CMK (cell line): ENCODE measurements at places on chromosomes 5 and 9.

GRCh38 chr5:13276156-13276555 is 668.3 kb downstream of the DNAH5 start:
- DNase-seq = no peak

GRCh38 chr9:36991516-36992134 is 42.4 kb downstream of the PAX5 start:
- DNase-seq = peak; percentile 58

- DNase-seq = no peak
These were observed 274.9 kb downstream of the ARHGAP26 start for GRCh38 chr5:143045062-143045461.

- DNase-seq = no peak
These were observed 79.0 kb upstream of the TRIM32 start for GRCh38 chr9:116608064-116608463.

DNA sequence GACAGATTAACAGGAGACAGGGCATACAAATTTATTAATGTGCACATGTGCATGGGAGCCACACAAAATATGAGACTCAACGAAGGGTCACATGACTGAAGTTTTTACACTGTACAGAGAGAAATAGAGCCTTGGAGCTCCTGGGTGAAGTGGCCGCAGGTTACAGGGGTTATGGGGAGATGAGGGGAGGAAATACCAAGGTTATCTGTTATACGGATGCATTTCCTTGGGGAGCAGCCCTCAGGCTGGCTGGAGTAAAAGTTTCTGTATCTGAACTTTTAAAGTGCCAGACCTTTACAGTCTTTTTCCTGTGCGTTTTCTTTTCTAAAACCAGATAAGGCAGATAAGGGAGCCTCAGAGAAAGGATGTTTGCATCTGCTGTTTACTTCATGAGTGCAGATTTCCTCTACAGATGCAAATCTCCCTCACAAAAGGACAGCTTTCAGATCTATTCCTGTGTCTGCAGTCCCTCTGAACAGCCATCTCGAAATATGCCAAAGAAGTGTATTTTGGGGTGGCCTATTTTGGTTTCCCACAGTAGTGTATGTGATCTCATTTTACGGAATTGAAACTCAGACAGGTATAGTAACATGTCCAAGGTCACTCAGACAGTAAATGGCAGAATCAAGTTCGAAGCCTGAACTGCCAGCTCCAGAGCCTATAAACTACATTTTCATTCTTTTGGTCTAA is 139.3 kb upstream of the FBXL17 start:
- no peak for DNase-seq

DNA sequence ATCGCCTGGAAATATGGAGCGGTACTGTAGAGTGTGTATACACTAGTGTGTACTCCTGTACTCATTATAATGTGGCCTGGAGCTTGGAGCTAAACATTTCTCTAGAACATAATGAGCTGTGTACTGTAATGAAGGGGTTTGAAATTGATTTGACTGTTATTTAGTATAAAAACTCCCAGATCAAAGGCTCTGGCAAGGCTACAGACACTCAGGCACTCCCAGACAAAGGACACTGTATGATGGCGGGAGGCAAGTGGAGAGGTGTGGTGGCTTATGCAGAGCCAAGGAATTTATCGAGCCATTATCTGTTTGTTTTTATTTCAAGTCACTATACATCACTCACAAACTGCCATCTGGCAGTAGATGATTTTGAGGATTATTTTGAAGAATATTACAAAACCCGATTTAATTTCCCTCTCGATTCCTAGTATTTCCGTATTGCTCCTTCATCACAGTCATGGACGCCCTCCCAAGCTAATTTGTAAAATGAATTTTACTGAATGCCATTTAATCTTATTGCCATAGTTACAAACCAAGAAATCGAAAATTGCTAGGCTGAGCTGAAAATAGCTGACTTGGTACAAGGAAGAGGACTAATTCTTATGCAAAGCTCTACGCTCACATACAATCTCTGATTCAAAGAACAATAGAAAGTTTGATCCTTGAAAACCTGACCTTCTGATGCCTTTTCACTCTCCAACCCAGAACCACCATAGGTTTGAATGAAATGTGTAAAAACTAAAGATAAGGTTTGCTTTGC is 240.2 kb upstream of the SEMA6A start:
- DNase-seq = no peak

GRCh38 chr9:571066-571465 is 270.4 kb upstream of the DMRT1 start:
- no peak for DNase-seq

DNA sequence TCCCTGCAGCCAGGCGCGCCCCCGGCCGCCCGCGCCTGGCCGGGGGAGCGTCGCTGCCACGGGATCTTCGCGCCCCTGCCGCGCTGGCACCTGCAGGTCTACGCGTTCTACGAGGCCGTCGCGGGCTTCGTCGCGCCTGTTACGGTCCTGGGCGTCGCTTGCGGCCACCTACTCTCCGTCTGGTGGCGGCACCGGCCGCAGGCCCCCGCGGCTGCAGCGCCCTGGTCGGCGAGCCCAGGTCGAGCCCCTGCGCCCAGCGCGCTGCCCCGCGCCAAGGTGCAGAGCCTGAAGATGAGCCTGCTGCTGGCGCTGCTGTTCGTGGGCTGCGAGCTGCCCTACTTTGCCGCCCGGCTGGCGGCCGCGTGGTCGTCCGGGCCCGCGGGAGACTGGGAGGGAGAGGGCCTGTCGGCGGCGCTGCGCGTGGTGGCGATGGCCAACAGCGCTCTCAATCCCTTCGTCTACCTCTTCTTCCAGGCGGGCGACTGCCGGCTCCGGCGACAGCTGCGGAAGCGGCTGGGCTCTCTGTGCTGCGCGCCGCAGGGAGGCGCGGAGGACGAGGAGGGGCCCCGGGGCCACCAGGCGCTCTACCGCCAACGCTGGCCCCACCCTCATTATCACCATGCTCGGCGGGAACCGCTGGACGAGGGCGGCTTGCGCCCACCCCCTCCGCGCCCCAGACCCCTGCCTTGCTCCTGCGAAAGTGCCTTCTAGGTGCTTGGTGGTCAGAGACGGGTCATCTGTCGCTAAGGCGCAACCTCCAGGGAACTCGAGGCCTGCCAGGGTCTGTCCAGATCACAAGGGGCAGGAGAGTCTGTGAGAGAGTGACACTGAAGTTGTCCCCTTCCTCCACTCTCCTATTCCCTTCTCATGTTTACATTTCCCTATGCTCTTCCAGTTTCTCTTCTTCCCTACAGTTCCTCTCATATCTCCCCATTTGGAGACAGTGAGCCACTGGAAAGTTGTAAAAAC is 1.3 kb downstream of the GPR150 start:
- DNase-seq = no peak

GRCh38 chr5:68502531-68502930 is 287.0 kb downstream of the PIK3R1 start:
- no peak for DNase-seq

- DNase-seq = no peak
These were observed 141.7 kb downstream of the BARX1 start for GRCh38 chr9:93813221-93814076.

- DNase-seq = no peak
These were observed 282.4 kb downstream of the EFNA5 start for GRCh38 chr5:107388141-107388861.

DNA sequence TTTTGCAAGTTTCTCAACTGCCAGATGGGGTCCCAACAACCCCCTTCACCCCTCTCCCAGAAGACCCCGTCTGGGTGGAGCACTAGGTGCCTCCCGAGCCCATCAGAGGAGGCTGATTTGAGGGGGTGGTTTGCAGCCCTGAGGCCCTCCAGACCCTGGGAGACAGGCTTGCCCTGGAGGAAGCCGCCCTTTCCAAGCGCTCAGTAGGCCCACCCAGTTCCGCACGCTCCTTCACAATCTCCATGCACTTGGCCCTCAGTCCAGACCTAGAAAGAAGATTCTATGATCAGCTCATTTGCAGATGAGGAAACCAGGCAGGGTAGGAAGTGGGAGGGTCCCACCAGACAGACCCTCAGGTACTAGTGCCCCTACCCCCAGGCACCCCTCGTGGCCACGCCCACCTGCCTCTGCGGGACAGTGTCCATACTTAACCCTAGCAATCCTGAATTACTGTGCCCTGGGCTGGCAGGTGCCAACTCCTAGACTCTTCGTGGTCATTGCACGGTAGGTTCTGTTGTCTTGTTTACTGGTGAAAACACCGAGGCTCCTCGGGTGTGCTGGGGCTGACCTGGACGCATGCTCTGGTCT is 22.3 kb downstream of the OR2V1 start:
- no peak for DNase-seq

DNA sequence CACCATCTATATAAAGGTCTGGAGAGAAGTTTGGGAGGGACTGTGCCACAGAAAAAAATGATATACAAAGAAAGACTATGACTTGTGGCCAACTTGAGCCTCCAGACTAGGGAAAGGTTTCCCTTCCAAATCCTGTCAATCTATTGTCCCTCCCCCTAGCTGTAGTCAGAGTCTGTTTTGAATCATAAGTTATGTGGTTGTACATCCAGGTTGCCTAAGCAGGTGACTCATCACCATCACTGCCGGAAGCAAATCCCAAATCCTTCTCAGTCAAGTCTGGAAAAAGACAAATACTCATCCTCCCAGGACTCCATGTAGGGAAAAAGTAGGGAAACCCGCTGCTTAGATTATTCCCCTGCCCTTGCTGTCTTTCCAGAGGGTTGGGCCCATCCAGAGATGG is 235.7 kb downstream of the CDK5RAP2 start:
- DNase-seq = no peak

DNA sequence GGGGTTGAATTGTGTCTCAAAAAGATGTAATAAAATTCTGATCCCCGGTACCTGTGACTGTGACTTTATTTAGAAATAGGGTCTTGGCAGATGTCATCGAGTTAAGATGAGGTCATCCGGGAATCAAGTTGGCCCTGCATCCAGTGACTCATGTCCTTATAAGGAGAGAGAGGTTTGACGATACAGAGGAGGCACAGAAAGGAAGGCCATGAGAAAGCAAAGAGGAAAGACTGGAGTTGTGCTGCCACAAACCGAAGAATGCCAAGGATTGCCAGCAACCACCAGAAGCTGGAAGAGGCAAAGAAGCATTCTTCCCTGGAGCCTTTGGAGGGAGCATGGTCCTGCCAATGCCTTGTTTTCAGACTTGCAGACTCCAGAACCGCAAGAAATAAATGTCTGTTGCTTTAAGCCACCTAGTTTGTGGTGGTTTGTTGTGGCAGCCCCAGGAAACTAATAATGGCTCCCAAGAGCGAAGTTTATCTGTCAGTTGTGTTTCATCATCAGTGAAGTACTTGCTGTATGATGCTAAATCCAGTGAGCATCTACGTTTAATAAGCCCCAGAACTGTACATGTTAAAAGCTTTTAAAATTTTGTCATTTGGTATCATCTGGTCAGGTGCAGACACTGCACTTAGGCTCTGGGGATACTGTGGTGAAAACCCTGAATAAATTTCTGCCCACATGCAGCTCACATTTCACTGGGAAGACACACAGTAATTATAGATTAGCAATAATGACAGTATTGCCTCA is 114.8 kb downstream of the TLE4 start:
- no peak for DNase-seq

DNA sequence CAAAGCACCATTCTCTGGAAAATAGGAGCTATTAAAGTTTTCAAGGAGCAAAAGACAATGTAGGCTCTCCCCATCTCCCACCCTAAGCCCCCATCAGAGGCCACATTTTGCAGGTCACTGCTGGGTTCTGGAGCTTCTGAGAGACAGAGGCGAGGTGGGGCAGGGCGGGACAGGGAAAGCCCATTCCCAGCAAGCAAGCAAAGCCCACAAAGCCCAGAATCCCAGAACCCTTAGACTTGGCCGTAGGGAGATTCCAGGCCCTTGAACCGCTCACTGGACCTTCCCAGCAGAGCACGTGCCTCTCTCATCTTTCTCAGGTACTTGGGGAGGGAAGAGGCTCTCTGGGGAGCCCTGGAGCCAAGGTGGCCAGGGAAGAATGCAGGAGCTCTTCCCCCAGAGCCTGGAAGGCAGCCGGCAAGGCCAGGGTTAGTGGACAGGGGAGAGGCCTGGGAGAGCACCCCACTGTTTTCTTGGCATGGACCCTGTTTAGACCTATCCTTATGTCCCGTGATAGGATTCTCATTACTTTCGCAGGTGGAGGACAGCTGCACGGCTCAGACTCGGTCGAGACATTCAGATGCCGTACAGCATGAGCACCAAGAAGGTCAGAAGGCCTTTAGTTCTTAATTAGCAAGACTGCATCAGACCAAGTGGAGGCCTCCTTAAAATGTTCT is 52.4 kb downstream of the ZNF354C start:
- no peak for DNase-seq

DNA sequence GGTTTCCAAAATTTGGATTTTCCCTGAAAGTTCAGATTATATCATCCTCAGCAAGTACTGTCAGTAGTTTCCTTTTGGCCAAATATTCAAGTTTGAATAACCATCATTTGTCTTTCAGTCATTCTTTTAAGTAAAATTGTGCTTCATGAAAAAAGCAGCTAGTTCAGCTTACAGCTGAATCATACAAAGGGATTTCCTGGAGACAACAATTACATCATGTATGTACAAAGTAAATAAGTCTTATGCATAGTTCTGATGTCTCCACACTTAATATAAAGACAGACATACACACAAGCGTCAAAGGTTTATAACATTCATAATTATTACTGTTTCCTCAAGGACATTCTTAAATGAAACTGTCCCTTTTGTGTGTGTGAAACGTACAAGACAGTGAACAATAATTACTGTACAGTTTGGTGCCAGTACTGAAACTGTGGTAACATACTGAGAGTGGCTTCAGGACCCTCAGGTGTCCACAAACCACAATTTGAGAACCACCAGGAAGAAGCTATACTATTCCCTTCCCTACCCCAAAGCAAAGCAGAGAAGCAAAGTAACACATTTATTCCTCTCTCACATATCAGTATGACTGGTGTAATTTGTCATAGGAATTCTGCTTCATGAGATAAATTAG is 746.6 kb downstream of the TAF11L14 start:
- no peak for DNase-seq

GRCh38 chr5:8644377-8644776 is 775.4 kb downstream of the MTRR start:
- DNase-seq = no peak

GRCh38 chr5:137032929-137033328 is 466.2 kb downstream of the SPOCK1 start:
- no peak for DNase-seq

GRCh38 chr5:114467171-114467570 is 105.3 kb downstream of the KCNN2 start:
- DNase-seq = no peak
